ENCODE measurements at places on chromosomes 4 and X.

DNA sequence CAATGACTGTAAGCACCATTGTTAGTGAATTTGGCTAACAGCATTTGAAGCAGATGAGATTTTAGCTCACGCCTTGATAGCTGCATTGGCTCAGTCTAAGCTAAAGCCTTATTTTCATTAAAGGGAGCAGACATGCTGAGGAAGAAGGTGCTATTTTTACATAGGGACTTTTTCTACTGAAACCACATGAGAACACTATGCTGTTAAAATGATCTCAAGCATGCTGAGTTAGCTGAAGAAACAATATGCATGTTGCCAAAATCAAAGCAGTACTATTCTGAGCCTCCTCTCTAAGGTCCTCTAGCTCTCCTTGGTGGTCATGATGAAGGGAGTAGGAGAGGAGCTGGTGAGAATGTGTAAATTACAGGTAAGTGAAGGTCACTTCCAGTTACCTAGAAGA lies 134.4 kb upstream of the JADE1 start:
- DNase-seq, result no peak

GRCh38 chr4:76067652-76068286 lies 6.7 kb upstream of the ART3 start:
- peak; percentile 71 for DNase-seq

- no peak for DNase-seq
Observed at GRCh38 chr4:132958457-132959263, 190.4 kb upstream of the PCDH10 start.

- DNase-seq, result no peak
Observed at GRCh38 chr4:123244137-123244536, 152.5 kb upstream of the SPRY1 start.

GRCh38 chrX:38799995-38800580 lies 1.2 kb upstream of the MID1IP1 start:
- no peak for DNase-seq

DNA sequence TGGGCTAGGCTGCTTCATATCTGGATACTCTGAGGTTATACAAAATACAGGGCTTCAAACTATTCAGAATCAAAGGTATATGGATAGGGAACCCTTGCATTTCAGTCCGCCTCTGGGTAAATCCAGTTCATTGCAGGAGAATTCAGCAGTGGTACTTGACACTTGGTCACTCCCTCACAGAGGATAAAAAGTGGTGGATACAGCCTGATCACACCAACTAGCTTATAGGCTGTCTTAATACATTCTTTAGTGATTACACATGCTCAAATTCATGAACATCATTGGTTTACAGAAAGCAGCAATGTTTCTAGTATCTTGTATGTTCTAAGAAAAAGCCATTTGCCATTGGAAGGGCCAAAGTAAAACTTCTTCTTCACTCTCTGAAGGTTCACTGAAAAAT lies 104.8 kb upstream of the PDE5A start:
- DNase-seq, result peak; percentile 29

GRCh38 chrX:69010339-69010738 lies 154.9 kb downstream of the PJA1 start:
- no peak for DNase-seq

Measured in AG10803 (cell line).